HCT116 (cell line): ENCODE measurements at places on chromosomes 12 and 14.

GRCh38 chr12:14239935-14240872, 125.3 kb upstream of the ATF7IP start:
- no peak overlapping the region for H3K27ac ChIP-seq
- no peaks in the 10 kb centered on the region for H3K4me1 ChIP-seq
- no peak for DNase-seq
- no peaks in the 10 kb centered on the region for H3K36me3 ChIP-seq
- no peak overlapping the region for H3K4me3 ChIP-seq

- H3K27me3 ChIP-seq, result no peaks in the 10 kb centered on the region
- H3K27ac ChIP-seq, result no peak overlapping the region
- H3K4me3 ChIP-seq, result no peak overlapping the region
- DNase-seq, result no peak
- peaks cover 12% of the 10 kb centered on the region for H3K4me1 ChIP-seq
- no peaks in the 10 kb centered on the region for H3K36me3 ChIP-seq
These were observed 9.2 kb downstream of the PLBD1 start for GRCh38 chr12:14558473-14558959.

DNA sequence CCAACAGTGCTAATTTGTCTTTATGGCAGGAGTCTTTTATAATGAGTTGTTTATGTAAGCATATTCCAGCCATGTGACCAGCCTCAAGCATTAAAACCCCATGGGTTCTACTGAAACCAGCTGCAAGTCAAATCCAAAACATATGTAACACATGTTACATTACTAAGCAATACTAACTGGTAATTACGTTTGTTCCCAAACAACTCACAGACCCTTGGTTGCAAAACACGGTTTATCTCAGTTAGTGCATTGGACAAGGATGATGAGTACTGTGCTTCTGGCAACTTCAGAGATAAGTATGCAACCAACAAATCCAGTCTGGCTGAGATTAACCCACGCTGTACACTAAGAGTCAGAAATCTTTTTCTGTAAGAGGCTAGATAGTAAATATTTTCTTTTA, 110.1 kb upstream of the FAR2 start:
- H3K4me3 ChIP-seq, result no peak overlapping the region
- DNase-seq, result no peak
- H3K27me3 ChIP-seq, result no peaks in the 10 kb centered on the region
- no peaks in the 10 kb centered on the region for H3K36me3 ChIP-seq
- H3K27ac ChIP-seq, result no peak overlapping the region
- peaks cover 18% of the 10 kb centered on the region for H3K4me1 ChIP-seq

DNA sequence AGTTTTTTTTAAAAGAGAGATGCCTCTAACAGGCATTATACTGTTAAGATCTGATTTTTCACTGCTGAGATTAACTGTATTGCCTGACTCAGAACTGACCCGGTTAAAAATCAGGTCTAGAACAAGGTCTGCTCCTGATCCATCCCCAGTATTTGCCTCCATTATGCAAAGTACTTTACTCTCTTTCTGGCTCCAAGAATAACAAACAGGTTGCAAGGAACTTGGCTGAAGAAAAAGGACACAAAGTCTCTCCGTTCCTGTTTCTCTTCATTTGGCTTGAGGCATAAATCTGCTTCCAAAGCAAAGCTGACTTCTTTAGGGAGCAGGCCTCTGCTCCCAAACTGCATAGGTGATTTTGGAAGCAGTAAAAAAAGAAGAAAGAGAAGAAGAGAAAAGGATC, 199.3 kb upstream of the PDZRN4 start:
- H3K36me3 ChIP-seq, result no peaks in the 10 kb centered on the region
- no peak for DNase-seq
- H3K27me3 ChIP-seq, result no peaks in the 10 kb centered on the region
- H3K27ac ChIP-seq, result no peak overlapping the region

DNA sequence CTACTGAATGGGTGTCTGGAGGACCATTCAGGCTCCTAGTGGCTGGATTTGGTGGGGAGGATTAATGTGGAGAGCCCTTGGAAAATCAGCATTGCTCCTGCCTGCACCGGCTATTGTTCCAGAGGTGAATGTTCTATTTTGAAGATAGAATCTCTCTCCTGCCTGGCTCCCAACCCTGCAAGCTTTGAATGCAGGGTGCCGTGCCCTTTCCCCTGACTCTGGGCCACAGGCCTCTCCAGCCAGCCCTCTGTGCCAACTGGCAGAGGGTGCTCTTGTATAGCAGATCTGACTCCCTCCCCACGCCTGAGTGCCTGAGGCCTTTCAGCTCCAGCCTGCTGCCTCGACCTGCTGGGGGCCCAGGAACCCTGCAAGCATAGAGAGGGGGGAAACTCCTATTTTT, 106.8 kb downstream of the TMEM260 start:
- no peak overlapping the region for H3K4me3 ChIP-seq
- no peaks in the 10 kb centered on the region for H3K36me3 ChIP-seq
- DNase-seq, result no peak
- H3K27me3 ChIP-seq, result peaks cover 7% of the 10 kb centered on the region; the same call in 1 of the 2 replicates
- H3K27ac ChIP-seq, result no peak overlapping the region
- no peaks in the 10 kb centered on the region for H3K4me1 ChIP-seq

DNA sequence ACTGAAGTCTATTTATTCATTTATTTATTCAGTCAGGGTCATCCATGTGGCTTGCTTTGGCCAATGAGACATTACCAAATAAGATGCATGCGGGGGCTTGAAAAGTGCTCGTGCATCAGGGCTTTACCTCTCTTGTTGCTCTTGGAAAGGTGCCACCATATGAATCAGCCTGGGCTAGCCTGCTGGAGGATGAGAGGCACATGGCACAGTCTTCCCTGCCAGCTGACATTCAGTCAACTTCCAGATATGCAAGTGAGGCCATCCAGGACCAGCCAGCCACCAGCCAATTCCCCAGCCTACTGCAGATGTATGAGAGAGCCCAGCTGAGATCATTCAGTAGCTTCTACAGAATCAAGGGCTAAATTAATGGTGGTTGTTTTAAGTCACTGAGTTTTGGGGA, 105.2 kb upstream of the RPH3A start:
- H3K4me1 ChIP-seq, result no peaks in the 10 kb centered on the region
- no peak overlapping the region for H3K4me3 ChIP-seq
- DNase-seq, result no peak
- no peak overlapping the region for H3K27ac ChIP-seq
- H3K27me3 ChIP-seq, result peaks cover 85% of the 10 kb centered on the region

- DNase-seq, result no peak
- H3K36me3 ChIP-seq, result peaks cover 19% of the 10 kb centered on the region
- peaks cover 3% of the 10 kb centered on the region; the same call in 1 of the 2 replicates for H3K4me1 ChIP-seq
- no peak overlapping the region for H3K4me3 ChIP-seq
- no peak overlapping the region for H3K27ac ChIP-seq
- no peaks in the 10 kb centered on the region for H3K27me3 ChIP-seq
These were observed 5.2 kb downstream of the PPP1CC start for GRCh38 chr12:110737532-110737931.

DNA sequence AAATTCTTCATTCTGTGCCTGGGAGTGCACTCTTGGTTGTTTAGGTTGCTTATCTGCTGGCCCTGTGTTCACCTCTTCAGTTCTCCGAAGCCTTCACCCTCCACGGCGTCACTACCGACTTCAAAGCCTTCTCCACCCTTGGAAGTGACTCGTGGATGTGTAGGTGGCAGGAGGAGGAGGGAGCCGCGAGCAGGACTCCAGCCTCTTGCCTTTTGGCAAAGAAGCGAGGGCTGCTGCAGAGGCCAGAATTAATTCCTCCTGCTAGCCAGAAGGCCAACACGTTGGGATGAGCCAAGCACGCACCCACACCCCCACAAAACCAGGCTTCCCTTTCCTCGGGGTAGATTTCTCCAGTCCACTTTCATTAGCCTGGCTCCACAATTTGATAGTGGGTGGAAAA, 86.5 kb downstream of the TBX5 start:
- H3K27me3 ChIP-seq, result peaks cover 25% of the 10 kb centered on the region
- H3K36me3 ChIP-seq, result no peaks in the 10 kb centered on the region
- peaks cover 19% of the 10 kb centered on the region for H3K4me1 ChIP-seq
- H3K27ac ChIP-seq, result no peak overlapping the region
- DNase-seq, result no peak

GRCh38 chr12:123369229-123369628, 4.6 kb upstream of the SBNO1 start:
- H3K27me3 ChIP-seq, result no peaks in the 10 kb centered on the region
- H3K4me1 ChIP-seq, result peaks cover 24% of the 10 kb centered on the region
- DNase-seq, result no peak

DNA sequence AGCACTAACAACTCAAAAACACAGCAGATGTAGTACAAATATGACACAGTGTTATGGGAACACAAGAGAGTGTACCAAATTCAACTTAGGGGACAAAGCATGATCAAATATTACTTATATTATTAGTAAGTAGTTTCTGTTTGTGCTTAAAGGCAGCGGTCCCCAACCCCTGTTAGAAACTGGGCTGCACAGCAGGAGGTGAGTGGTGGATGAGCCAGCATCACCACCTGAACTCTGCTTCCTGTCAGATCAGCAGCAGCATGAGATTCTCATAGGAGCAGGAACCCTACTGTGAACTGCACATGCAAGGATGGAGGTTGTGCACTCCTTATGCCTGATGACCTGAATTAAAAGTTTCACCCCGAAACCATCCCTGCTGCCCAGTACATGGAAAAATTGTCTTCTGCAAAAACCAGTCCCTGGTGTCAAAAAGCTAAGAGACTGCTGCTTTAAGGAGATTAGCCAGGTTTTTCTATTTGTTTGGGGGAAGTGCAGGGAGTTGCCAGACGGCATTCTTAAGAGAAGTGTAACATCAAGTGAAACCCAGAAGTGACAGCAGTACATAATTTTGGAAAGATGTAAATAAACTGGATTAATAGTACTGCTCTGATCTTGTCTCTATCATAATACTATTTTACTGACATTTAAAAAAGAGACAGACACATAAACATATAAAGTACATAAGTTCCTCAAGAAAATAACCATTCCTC, 26.7 kb downstream of the GTF2A1 start:
- H3K4me1 ChIP-seq, result no peaks in the 10 kb centered on the region
- peaks cover 46% of the 10 kb centered on the region for H3K36me3 ChIP-seq
- H3K27ac ChIP-seq, result no peak overlapping the region
- no peaks in the 10 kb centered on the region for H3K27me3 ChIP-seq
- DNase-seq, result no peak
- no peak overlapping the region for H3K4me3 ChIP-seq

GRCh38 chr14:61588419-61588901, 106.9 kb upstream of the HIF1A start:
- H3K4me3 ChIP-seq, result no peak overlapping the region
- H3K27ac ChIP-seq, result no peak overlapping the region
- no peaks in the 10 kb centered on the region for H3K4me1 ChIP-seq
- H3K27me3 ChIP-seq, result no peaks in the 10 kb centered on the region
- no peaks in the 10 kb centered on the region for H3K36me3 ChIP-seq

DNA sequence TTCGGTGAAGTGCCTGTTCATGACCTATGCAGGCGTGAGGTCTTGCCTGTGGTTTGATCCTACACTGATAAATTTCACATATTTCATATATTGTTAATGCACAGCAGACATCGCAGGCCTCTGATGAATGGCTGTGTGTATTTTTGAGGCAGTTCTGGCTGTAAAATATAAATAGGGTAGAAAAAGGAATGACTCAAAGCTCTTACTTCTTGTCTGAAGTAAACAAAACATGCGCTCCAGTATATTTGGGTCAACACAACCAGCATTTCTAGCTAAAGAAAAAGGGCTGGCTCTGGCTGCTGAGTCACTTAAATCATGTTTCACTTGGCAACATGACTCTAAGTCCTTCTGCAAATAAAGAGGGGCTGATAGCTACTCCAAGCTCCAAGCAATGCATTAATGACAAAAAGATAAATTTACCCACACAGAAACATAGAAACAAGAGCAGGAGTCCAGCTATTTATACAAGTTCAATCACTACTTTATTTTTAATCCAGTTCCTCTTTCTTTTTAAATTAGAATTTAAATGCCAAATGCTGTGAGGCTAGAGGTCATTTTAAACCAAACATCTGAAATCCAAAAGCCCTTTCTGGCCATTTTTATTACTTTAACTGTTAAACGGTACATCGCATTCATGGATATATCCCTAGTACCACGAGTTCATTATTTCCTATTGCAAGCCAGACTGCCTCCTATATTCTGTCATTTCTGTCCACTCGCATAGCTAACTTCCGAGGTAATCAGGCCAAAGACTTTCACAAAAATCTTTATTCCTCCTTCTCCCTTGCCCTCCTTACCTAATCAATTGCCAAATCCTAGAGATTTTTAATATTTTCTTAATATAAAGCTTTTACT, 54.3 kb upstream of the TMCC3 start:
- H3K4me1 ChIP-seq, result no peaks in the 10 kb centered on the region
- H3K4me3 ChIP-seq, result no peak overlapping the region
- no peak for DNase-seq

DNA sequence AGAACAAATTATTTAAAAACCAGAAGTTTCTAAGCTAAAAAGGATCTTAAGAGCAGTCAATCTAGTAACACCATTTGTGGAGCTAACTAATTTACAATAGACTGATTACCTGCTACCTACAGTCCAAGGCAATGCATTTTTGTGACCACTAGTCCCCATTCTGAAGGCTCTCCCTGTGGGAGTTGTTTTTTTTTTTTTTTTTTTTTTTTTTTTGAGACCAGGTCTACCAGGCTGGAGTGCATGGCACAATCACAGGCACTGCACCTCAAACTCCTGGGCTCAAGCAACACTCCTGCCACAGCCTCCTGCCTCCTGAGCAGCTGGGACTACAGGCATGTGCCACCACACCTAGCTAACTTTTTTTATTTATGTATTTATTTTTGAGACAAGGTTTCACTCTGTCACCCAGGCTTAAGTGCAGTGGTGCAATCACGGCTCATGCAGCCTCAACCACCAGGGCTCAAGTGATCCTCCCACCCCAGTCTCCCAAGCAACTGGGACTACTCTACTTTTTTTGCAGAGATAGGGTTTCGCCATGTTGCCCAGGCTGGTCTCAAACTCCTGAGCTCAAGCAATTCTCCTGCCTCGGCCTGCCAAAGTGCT, 3.9 kb downstream of the GNPTAB start:
- DNase-seq, result no peak
- H3K4me3 ChIP-seq, result no peak overlapping the region
- H3K36me3 ChIP-seq, result no peaks in the 10 kb centered on the region
- peaks cover 16% of the 10 kb centered on the region for H3K4me1 ChIP-seq
- no peak overlapping the region for H3K27ac ChIP-seq

DNA sequence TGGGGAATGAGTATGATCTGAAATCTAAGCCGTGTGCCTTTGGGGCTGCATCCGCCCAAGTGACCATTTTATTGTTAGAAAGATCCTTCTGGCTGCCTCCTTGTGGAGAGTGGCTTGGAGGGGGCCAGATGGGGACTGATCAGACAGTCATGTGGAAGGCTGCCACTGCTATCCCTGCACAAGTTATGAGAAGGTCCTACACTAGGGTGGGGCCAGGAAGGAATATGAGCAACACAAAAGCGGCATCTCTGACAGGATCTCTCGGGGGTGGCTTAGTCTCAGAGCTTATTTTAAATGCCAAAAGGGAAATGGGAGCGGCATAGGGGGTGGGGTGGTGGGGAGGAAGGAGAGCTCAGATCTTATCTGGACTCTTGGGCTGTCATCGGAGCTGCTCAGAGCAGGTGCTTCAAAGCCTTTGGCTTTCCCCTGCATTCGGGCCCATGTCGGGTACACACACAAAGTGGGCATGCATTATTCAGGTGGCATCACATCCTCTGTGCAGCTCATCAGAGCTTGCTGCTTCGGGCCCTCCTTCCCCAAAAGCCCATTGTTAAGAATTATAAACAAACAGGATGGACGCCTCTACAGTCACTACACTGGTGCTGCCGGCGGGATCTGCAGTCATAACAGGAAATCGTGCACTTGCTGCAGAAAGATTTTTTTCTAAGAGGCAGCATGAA, 805.4 kb downstream of the VRK1 start:
- H3K27me3 ChIP-seq, result no peaks in the 10 kb centered on the region; the same call in 1 of the 2 replicates
- no peak overlapping the region for H3K4me3 ChIP-seq
- no peak for DNase-seq
- no peak overlapping the region for H3K27ac ChIP-seq
- H3K36me3 ChIP-seq, result no peaks in the 10 kb centered on the region
- no peaks in the 10 kb centered on the region for H3K4me1 ChIP-seq
